ENCODE measurements at places on chromosomes 3 and 15. TPM values are rescaled to one million over a fixed set of nuclear protein-coding genes. Genes with fewer than 3 reads are reported as not detected.

Gene GAP43
- 6.1 TPM for total RNA-seq

Gene PPP1R14D
- not detected for total RNA-seq

Gene PTH1R
- total RNA-seq: 0.77 TPM

Gene CCR8
- not detected for total RNA-seq

Gene WDR76
- total RNA-seq: 3.3 TPM

Gene FBLN2
- 621 TPM for total RNA-seq

Gene KIF7
- 15.1 TPM for total RNA-seq

Gene BOC
- 3.5 TPM for total RNA-seq

Gene ALS2CL
- 0.26 TPM for total RNA-seq

Gene CISH
- 0.95 TPM for total RNA-seq

Gene SLC6A11
- total RNA-seq: not detected

Gene FRMD4B
- total RNA-seq: under 0.01 TPM

Gene SEC62
- 60.9 TPM for total RNA-seq

Gene AMOTL2
- 48.1 TPM for total RNA-seq

Gene FRMD5
- 9.3 TPM for total RNA-seq

Gene RASGRF1
- under 0.01 TPM for total RNA-seq

Gene RARRES1
- total RNA-seq: 174 TPM

Gene LMAN1L
- total RNA-seq: not detected

Gene MESP2
- total RNA-seq: 1.9 TPM

Gene PPP1R2
- total RNA-seq: 85.2 TPM

Gene CNOT10
- total RNA-seq: 21.5 TPM

Gene HCN4
- total RNA-seq: not detected

Gene SOX14
- not detected for total RNA-seq

Gene SPATA12
- total RNA-seq: not detected

Gene ARPP19
- 42.9 TPM for total RNA-seq

Gene GMNC
- not detected for total RNA-seq

Gene KCNAB1
- under 0.01 TPM for total RNA-seq

Gene DISP2
- total RNA-seq: 0.16 TPM

Gene ISLR2
- total RNA-seq: 0.16 TPM

Gene DNAJA4
- 1.2 TPM for total RNA-seq

Gene MEX3B
- total RNA-seq: 6.0 TPM

Gene ERICH6
- total RNA-seq: 0.17 TPM

Gene SLC24A5
- not detected for total RNA-seq

Gene GOLGA6C
- not detected for total RNA-seq

Gene RAB5A
- 33.9 TPM for total RNA-seq

Gene BNC1
- 4.3 TPM for total RNA-seq

Gene GRIP2
- total RNA-seq: 0.09 TPM

Gene IMP3
- 62.3 TPM for total RNA-seq

Gene CASR
- total RNA-seq: not detected

Gene SCN11A
- not detected for total RNA-seq

Gene KY
- 0.69 TPM for total RNA-seq

Gene MEGF11
- total RNA-seq: not detected

Gene VILL
- total RNA-seq: 8.7 TPM

Gene ASB14
- 0.17 TPM for total RNA-seq

Gene TMEM212
- not detected for total RNA-seq

Gene GORASP1
- total RNA-seq: 30.3 TPM

Gene FEZF2
- total RNA-seq: not detected

Gene CCRL2
- total RNA-seq: 0.16 TPM

Gene PRKCD
- total RNA-seq: 2.4 TPM

Gene INSYN1
- 2.5 TPM for total RNA-seq

Gene TRIM42
- not detected for total RNA-seq

Gene NUP210
- not detected for total RNA-seq

Gene RETNLB
- not detected for total RNA-seq

Gene FBXW12
- not detected for total RNA-seq

Gene GOLGA8H
- total RNA-seq: 0.16 TPM

Gene TLR9
- total RNA-seq: under 0.01 TPM

Gene TGM4
- under 0.01 TPM for total RNA-seq

Gene ROBO1
- total RNA-seq: 66.8 TPM
